ENCODE measurements at places on chromosomes 2 and 18. TPM values are rescaled to one million over a fixed set of nuclear protein-coding genes. Genes with fewer than 3 reads are reported as not detected.

GRCh38 chr18:33375829-33376228 lies 64.7 kb downstream of the CCDC178 start:
- no peaks in the 10 kb centered on the region for H3K36me3 ChIP-seq
- no peak for DNase-seq
- no peaks in the 10 kb centered on the region for H3K4me1 ChIP-seq
- no peak overlapping the region for H3K27ac ChIP-seq

GRCh38 chr18:10530852-10531251 lies 5.0 kb downstream of the NAPG start:
- no peaks in the 10 kb centered on the region for H3K27me3 ChIP-seq
- H3K27ac ChIP-seq: no peak overlapping the region
- H3K4me3 ChIP-seq: no peak overlapping the region
- H3K4me1 ChIP-seq: peaks cover 16% of the 10 kb centered on the region
- no peaks in the 10 kb centered on the region for H3K36me3 ChIP-seq

DNA sequence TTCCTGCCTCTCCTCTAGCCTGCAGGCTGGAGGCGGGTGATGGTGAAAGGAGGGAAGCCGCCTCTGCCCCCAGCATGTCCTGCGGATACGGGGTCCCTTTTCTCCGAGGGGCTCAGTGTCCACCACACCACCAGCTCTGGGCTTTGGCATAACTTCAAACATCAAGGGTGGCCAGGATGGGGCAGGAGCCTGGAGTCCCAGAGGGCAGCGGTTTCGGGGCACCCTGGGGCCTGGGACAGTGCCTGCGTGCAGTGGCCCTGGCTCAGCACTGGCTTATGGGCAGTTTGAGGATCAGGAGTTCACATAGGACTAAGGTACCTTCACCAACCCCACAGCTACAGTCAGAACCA lies 85.5 kb upstream of the GPC1 start:
- no peaks in the 10 kb centered on the region for H3K27me3 ChIP-seq
- no peaks in the 10 kb centered on the region for H3K36me3 ChIP-seq

- no peaks in the 10 kb centered on the region for H3K27me3 ChIP-seq
Observed at GRCh38 chr2:117330641-117331040, 483.9 kb upstream of the DDX18 start.

- H3K4me1 ChIP-seq: no peaks in the 10 kb centered on the region
- H3K4me3 ChIP-seq: no peak overlapping the region
- no peaks in the 10 kb centered on the region for H3K27me3 ChIP-seq
- no peak overlapping the region for H3K27ac ChIP-seq
- no peak for DNase-seq
Observed at GRCh38 chr18:44258576-44258975, 422.1 kb upstream of the SETBP1 start.

DNA sequence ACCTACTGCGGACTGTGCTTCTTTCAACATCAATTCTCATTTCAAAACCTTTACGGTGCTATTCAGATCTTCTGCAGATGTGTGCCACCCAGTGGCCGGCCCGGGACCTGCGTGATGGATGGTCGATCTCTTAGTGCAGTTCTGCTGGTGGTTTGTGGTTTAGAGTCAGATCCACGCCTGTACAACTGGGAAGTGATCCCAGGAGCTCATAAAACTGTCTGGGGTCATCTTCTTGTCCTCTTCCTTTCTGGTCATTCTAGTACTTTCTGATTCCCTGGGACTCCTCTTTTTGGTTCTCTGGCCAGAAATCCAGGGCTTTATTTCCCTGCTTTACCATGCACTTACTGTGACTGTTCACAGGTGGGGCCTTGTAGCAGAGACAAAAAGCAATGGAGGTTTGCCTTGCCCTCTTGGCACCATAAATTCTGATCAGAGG lies 15.8 kb upstream of the SELENOI start:
- DNase-seq: peak; percentile 68
- no peaks in the 10 kb centered on the region for H3K4me1 ChIP-seq
- no peak overlapping the region for H3K4me3 ChIP-seq
- no peaks in the 10 kb centered on the region for H3K36me3 ChIP-seq
- no peaks in the 10 kb centered on the region for H3K27me3 ChIP-seq

GRCh38 chr18:2932247-2933181 lies 80.4 kb downstream of the LPIN2 start:
- peak; percentile 69 for DNase-seq
- H3K27ac ChIP-seq: no peak overlapping the region
- no peaks in the 10 kb centered on the region for H3K27me3 ChIP-seq
- peaks cover 9% of the 10 kb centered on the region for H3K4me1 ChIP-seq
- no peak overlapping the region for H3K4me3 ChIP-seq

DNA sequence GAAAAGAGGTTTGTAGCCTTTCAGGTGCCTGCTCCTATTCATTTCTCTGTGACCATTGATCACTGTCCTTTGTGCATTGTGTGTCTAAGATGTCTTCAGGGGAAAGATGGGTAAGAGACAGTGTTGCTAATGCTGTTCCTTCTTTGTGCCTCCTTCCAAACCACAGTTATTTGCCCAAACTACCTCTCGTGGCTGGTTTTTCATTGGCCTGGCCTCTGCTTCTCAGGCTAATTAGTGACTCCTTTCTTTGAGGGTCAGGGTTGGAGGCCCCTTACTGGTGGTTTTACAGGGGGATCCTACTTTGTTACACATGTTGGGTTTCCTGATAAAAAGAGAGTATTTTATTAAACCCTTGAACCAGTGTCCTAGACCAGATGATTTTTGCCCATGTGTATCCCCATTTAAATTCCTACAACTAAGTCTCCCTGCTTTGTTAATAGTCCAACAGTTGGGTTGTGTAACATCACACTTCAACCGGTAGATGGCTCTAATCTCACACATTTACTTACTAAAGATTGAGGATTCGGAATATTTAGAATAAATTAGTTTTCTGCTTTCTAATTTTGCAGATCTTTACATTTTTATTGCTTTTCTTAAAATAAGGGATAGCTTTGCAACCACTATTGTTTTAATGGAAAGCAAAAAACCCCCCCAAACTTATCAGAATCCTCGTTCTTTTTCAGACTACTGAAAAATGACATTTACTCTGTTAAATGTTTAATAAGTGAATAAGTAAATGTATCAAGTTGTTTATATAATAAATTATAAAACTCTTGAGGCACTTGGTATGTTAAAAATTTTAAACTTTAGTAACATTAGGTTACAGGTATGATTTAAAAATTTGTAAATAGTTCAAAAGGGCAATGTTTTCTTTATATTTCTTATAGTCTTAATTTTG lies 2.4 kb downstream of the MARS2 start:
- no peak for DNase-seq
- H3K36me3 ChIP-seq: peaks cover 7% of the 10 kb centered on the region
- H3K4me3 ChIP-seq: peak overlapping the region; percentile 88
- no peak overlapping the region for H3K27ac ChIP-seq
- no peaks in the 10 kb centered on the region for H3K27me3 ChIP-seq

GRCh38 chr2:85409845-85410583 lies at the start of gene CAPG:
Gene CAPG, minus strand, starts transcription at chr2:85410366. Its CDS starts 8,221 bp downstream, at chr2:85402145.
- DNase-seq: no peak
- no peak within 1 kb of the TSS for H3K27ac ChIP-seq
- H3K36me3 ChIP-seq: no peaks in the 10 kb centered on the region
- peaks cover 52% of the 10 kb centered on the region for H3K4me1 ChIP-seq

DNA sequence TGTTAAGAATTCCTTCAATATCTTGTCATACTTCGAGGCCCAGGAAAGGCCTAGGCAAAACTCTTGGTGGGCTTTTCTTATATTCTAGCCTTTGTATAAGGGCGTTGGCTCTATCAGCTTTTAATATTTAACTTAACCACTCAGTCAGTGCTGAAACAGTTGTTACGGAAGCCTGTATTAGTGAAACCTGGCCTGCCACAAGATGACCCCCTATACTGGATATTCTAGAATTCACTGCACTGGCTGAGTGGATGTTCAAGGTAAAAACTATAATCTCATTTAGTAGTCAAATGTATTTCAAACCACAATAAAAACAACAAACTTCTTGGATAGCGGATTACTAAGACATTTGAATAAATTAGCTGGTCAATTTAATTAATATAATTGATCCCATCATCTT lies 91.7 kb upstream of the HNMT start:
- H3K4me3 ChIP-seq: no peak overlapping the region
- H3K4me1 ChIP-seq: no peaks in the 10 kb centered on the region
- no peaks in the 10 kb centered on the region for H3K36me3 ChIP-seq
- no peaks in the 10 kb centered on the region for H3K27me3 ChIP-seq
- DNase-seq: no peak
- H3K27ac ChIP-seq: no peak overlapping the region

DNA sequence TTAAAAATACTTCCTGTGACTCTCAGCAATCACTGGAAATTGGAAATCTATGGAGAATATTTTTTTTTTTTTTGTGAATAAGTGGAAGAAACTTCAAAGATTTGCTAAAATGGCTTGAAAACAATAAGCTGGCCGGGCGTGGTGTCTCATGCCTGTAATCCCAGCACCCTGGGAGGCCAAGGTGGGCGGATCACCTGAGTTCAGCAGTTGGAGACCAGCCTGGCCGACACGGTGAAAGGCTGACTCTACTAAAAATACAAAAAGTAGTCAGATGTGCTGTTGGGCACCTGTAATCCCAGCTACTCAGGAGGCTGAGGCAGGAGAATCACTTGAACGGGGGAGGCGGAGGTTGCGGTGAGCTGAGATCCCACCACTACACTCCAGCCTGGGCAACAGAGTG lies 155.5 kb upstream of the CAVIN2 start:
- H3K4me3 ChIP-seq: no peak overlapping the region
- H3K4me1 ChIP-seq: no peaks in the 10 kb centered on the region
- no peaks in the 10 kb centered on the region for H3K36me3 ChIP-seq
- DNase-seq: no peak
- no peak overlapping the region for H3K27ac ChIP-seq
- no peaks in the 10 kb centered on the region for H3K27me3 ChIP-seq

DNA sequence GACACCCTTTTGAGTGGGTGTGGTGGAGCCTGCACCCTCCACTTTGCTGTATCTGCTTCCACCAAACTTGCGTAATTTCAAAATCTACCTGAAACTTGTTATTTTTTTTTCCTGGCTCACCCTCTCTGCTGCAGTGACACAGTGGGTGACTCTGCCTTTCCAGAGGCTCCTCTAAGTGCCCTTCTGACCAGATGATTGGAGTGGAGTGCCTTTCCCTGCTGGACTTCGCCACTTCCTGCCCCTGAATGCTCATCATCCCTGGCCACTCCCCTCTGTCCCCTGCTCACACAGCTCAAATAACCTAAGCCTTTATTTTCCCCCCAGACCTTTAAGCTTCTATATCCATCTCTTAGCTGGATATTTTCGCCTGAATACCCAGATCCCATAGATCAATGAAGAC lies 777.5 kb upstream of the ID2 start:
- no peak for DNase-seq
- H3K27ac ChIP-seq: no peak overlapping the region
- H3K4me3 ChIP-seq: no peak overlapping the region
- H3K27me3 ChIP-seq: no peaks in the 10 kb centered on the region

DNA sequence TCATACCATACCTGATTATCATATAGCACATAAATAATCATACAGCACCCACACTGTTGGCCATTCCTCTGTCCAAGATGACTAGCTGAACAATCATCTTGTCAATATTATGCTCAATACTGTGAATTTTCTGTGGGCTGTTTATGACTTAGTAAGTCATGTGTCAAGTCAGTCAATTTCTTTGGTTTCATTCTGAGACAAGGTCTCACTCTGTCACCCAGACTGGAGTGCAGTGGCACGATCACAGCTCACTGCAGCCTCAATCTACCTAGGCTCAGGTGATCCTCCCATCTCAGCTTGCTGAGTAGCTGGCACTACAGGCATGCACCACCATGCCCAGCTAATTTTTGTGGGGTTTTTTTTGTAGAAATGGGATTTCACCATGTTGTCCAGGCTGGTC lies 5.7 kb downstream of the MCM6 start:
- DNase-seq: no peak
- H3K4me1 ChIP-seq: peaks cover 17% of the 10 kb centered on the region
- no peaks in the 10 kb centered on the region for H3K27me3 ChIP-seq

- DNase-seq: no peak
- H3K27me3 ChIP-seq: no peaks in the 10 kb centered on the region
- H3K36me3 ChIP-seq: peaks cover 4% of the 10 kb centered on the region
- peaks cover 80% of the 10 kb centered on the region for H3K4me1 ChIP-seq
- H3K4me3 ChIP-seq: peak overlapping the region; percentile 32
Observed at GRCh38 chr2:181142514-181142913, 162.1 kb downstream of the UBE2E3 start.

DNA sequence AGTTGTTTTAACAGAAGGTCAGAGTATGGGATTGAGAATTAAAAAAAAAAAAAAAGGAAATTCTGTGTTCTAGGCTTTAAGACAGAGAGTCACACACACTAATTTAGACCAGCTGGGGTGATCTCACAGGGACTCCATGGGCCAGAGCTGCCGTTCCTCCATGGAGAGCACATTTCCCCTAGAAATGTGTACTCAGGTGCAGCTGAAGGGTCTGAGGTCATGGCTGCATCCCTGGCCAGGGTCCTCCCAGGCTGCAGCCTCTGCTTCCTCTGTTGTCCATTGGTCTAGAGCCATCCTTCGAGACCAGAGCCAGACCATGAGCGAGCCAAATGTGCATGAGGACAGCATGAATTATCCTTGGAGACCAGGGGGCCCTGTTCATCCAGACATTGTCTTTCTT lies 190.1 kb upstream of the TNP1 start:
- no peaks in the 10 kb centered on the region for H3K27me3 ChIP-seq
- H3K27ac ChIP-seq: no peak overlapping the region
- no peak for DNase-seq
- no peaks in the 10 kb centered on the region for H3K4me1 ChIP-seq
- no peak overlapping the region for H3K4me3 ChIP-seq
- no peaks in the 10 kb centered on the region for H3K36me3 ChIP-seq

GRCh38 chr2:48395658-48396057 lies 134.3 kb upstream of the STON1 start:
- H3K4me1 ChIP-seq: peaks cover 9% of the 10 kb centered on the region
- no peak overlapping the region for H3K27ac ChIP-seq
- no peak for DNase-seq
- H3K27me3 ChIP-seq: no peaks in the 10 kb centered on the region
- no peaks in the 10 kb centered on the region for H3K36me3 ChIP-seq

DNA sequence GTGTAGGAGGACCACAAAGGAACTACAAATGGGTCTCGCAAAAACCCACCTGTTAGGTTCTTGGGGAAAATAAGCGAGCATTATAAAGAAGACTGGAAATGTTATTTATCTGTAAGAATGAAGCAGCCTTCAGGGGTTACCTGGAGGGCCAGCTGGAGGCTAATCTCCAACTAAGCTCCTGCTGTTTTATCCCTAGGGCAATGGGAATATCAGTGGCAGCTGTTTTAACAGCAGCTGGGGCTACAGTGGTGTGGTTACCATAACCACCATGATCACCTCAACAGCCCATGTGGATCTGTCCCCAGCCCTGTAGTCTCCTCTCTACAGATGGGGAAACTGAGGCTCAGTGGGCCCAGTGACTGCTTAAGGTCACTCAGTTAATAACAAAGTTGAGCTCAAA lies 108.1 kb downstream of the FTCDNL1 start:
- H3K4me3 ChIP-seq: no peak overlapping the region
- no peaks in the 10 kb centered on the region for H3K36me3 ChIP-seq
- DNase-seq: no peak
- H3K27me3 ChIP-seq: no peaks in the 10 kb centered on the region
- H3K27ac ChIP-seq: no peak overlapping the region

GRCh38 chr18:4636967-4637366 lies 181.9 kb upstream of the DLGAP1 start:
- DNase-seq: no peak
- no peaks in the 10 kb centered on the region for H3K36me3 ChIP-seq
- H3K27ac ChIP-seq: no peak overlapping the region
- no peak overlapping the region for H3K4me3 ChIP-seq
- H3K4me1 ChIP-seq: no peaks in the 10 kb centered on the region
- H3K27me3 ChIP-seq: no peaks in the 10 kb centered on the region

Gene PLCD4
- not detected for total RNA-seq

Gene USP37
- 31.5 TPM for total RNA-seq

Gene LBX2
- 0.94 TPM for total RNA-seq

Gene MEP1B
- total RNA-seq: not detected

Gene MAPRE3
- 2.4 TPM for total RNA-seq

Gene TUBB8B
- total RNA-seq: not detected

Gene SCYGR4
- not detected for total RNA-seq

Gene CLEC4F
- total RNA-seq: not detected

Gene GALNT13
- total RNA-seq: not detected

Gene DNER
- total RNA-seq: not detected

Gene HEATR5B
- 20.0 TPM for total RNA-seq
